GM12891 (cell line): ENCODE measurements at places on chromosomes 3 and 15.

DNA sequence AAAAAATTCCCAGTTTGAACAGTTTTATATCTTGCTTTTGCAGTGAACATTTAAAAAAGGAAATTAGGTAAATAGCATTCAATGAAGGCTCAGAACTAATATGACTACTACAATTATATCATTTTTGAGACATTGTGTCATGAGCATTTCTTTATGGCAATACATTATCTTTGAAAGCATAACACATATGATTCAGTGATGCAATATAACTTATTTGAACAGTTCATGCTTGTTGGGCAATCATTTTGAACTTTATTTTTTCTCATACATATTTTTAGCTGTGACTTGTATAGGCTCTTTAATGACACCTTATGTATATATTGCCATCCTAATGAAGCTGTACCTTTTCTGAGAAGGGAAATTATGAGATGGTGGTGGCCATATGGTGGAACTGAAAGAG is 828.6 kb upstream of the NR2F2 start:
- DNase-seq: no peak

DNA sequence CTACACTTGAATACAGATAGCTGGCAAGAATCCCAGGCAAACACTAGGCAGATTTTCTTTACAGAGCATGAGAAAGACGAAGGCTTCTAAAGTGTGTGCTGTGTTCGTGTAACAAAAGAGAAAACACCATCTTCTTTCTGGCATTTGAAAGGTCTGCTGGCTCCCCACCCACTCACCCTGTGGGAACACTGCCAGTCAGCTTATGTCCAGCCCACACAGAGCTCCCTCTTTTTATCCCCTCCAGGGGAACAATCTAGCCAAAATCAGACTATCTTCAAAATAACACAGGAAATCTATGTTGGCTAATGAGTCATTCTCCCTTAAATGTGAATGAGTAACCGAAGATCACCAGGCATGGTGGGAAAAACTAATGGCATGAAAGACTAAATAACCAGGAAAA is 45.6 kb upstream of the PAQR5 start:
- DNase-seq: no peak

- DNase-seq: no peak
Measured at GRCh38 chr15:58704155-58704865, 45.2 kb downstream of the ADAM10 start.

GRCh38 chr15:34654625-34655024 is 71.2 kb upstream of the GOLGA8B start:
- DNase-seq: no peak

- DNase-seq: no peak
Measured at GRCh38 chr3:188761964-188762363, 409.8 kb upstream of the TPRG1 start.

DNA sequence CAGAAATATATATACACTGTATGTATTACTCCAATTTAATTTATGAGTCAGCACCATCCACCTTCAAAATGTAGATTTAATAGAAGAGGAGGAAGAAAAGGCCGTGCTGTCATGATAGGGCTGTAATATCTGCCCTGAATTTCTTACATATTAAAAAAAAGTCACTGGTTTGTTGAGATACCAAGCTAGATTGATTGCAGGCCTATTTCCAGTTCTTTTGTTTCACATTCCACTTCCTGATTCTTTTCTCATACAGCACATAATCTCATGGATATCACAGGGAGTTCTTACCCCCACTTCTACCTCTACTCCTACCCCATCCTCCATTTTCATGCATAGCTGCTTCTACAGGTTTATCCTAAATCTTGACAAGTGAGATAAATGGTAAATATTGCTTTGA is 290.3 kb downstream of the ZBTB20 start:
- no peak for DNase-seq

GRCh38 chr3:100400419-100400779 is 490 bp downstream of the TOMM70 start:
- no peak for DNase-seq

- no peak for DNase-seq
Measured at GRCh38 chr15:25422021-25422420, 16.8 kb downstream of the UBE3A start.

DNA sequence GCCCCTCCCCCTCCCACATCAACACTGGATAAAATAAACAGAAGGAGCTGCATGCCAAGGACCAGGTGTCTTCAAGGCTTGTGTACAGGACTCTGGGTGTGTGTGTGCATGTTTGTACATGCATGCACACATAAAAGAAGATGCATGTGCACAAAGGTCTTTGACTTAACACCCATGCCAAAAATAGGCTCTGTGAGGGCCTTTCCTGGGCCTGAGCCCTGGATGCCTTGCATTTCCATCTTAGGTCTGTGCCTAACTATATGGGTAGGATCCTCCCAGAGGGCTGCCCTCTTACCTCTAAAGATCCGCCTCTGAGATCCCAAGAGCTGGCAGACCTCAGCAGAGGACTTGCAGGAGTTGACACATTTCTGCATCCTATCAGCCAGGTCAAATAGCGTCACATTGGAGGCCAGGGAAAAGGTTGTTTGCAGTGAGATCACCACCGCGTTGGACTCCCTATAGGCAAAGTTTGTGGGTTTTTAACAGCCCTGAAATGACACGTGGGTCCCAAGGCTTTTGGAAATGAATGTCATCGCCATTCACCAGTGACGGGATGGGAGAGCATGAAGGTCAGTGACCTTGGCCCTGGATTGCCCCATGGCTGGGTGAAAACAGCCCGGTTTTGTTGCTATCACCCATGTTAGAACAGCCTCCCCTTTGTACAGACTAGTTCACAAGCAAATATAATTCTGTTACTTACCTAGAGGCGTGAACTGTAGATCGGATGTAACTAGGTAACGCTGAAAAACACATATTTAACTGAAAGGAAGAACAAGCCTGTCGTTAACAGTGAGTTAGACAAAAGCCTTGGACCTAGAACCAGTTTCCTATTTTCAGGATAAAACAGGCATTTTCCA is 54.0 kb downstream of the HEG1 start:
- DNase-seq: no peak

DNA sequence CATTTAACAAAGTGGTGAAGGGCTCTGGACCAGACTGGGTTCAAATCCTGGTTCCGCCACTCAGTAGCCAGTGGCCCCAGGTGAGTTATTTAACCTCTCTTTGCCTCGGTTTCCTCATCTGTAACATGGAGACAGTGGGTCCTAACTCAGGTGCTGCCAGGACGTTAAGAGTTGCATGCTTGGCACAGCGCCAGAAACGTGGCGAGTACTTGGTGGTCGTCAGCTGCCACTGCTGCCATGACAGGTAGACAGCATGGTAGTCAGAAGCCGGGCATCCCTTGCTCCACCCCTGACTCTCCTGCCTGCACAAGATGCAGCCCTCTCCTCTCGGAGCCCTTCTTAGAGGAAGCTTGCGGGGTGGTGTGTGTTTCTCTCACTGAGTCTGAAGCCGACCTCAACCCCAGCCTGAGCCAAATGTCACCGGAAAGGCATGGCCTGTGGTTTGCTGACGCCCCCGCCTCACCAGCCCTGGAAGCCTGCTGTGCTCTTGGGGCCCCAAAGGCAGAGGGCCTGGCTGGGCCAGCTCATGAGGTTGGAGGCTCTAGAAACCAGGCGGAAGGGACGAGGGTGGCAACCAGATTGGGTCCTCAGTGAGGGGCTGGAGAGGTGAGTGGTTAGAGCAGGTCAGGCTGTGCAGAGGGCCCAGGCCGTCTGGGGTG is 160.8 kb upstream of the TLE3 start:
- DNase-seq: no peak

DNA sequence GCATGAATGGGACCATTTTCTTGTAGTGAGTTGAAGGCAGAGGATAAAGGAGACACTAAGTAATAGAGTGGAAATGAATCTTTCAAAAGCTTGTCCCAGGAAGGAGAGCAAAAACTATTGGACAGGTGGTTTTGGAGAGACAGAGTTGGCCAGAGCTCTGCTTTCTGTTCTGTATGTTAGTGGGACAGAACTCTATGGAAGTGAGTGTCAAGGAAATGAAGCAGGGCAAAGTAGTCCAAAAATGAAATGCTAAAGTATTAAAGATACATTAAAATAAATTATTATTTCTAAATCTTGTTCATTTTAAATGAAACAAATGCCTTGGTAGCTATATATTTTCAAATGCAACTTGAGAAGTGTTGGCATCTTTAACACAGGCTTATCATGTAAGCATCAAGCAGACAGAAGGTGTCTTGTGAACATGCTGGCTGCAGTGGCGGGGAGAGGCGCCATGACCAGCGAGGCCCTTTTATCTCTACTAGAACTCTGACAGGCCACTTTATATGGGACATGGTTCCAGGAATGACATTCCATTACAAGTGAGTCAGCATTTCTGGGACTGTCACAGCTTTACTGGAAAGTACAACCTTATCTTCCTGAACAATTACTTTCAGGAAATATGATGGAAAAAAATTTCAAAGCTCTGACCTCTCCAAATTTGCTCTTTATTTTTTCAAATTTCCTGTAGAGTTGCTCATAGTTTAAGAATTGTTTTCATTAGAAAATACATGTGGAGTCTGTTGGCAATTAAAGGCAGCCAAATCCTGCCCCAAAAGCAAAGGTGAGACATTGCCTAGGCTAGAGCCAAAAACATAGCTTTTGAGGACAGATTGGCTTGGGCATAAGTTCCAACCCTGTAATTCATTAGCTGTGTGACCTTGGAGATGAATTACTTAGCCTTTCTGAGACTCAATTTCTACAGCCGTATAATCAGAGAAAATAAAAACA is 106.5 kb downstream of the ECT2 start:
- no peak for DNase-seq

- no peak for DNase-seq
Measured at GRCh38 chr15:65226221-65226620, 14.9 kb upstream of the CILP start.

DNA sequence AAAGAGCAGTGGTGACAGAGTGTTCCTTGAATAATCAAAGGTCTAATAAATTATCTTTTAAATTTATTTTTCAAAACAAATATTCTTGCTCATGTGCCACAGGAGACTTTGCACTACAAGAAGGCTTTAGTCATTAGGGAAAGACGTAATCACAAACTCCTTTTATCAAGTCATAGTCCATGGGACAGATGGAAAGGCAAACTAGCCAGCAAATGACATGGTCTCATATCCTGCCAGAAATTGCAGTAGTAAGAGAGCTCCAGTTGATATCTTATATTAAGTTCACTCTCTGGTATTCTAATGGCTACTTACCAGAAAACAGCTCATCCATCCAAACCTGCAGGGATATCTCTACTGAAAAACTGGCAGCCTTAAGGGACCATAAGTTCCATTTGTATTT is 225.0 kb upstream of the TP63 start:
- DNase-seq: no peak

DNA sequence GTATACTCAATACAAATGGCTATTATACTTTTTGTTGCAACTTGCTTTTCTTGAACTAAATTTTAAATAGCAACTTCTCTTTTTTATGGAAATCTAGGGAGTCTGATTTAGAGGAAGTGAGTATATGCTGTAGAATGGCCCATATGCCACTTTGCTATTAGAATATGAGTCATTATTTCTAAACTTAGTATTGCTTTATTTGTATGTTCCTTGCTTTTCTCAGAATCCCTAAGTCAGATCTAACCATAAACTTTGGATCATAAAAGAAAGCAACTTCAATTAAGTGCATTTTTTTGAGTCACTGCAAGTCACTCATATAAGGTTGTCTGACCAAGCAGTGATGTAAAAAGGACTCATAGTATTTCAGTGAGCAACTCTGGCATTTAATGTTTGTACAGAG is 17.5 kb upstream of the SPTSSB start:
- no peak for DNase-seq

DNA sequence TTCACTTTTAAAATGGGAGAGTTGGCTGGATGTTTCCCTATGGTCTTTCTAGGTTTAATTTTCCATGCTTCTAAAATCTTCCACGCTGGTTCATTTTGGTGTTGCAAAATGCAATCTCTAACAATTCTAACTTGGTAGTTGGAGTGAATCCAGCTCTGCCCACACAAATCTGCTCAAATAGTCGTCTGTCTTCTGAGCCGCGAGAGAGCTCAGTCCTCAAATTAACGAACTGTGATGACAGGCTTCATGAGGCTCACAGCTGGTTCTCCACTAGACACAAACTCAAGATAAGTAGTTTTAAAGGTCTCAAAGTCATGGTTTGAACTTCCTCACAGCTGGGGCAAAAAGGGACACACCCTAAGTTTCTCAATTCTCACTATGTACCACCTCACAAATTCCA is 178.6 kb upstream of the LYSMD4 start:
- no peak for DNase-seq

DNA sequence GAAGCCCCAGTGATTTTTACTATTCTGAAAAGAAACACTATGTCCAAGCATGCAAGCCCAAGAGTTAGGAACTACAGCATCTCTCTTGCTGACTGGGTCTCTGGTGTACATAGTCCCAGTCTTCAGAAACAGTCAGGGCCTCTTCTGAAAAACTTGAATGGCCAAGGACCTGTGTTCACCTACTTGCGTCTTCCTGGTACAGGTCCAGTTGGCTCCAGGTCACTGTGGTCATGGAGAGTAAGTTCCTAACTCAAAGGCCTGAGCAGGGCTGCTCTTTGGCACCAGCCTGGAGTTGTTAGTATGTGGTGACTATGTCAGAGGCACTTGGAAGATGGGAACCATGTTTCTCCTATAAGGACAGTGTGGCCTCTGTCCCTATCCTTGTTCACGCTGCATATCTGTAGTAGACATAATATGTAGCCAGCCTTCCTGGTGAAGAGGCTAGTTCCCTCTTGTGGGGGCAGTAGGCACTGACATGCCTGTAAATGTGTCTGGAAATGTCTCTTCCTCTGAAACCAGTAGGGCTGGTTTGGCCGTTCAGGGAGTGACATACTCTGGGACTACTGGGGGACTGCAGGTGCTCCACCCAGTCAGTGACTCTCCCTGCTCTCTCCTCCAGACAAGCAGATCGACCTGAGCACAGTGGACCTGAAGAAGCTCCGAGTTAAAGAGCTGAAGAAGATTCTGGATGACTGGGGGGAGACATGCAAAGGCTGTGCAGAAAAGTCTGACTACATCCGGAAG is 2.6 kb upstream of the RBM15B start:
- no peak for DNase-seq

DNA sequence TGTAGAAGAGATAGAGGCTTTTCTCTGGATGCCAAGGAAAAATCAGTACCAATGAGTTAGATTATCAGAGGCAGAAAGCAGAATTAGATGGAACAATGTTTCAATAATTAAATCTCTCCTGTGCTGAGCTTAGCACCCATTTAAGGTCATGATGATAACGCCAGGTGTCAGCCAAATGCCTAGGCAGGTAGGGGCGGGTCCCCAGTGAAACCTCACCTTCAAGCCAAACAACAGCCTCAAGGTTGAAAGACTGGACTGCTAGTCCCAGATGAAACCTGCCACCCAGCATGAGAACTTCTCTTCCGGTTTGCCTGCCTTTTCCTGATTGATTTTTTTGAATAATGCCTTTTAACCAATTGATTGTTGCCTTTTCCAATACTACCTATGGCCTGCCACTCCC is 363.0 kb downstream of the PLOD2 start:
- DNase-seq: no peak

- DNase-seq: no peak
Measured at GRCh38 chr3:182668974-182669373, 124.3 kb upstream of the ATP11B start.

GRCh38 chr3:139521816-139522215 is 17.7 kb downstream of the RBP1 start:
- DNase-seq: no peak
